Stimulated activated CD8-positive, alpha-beta memory T cell treated with anti-CD3 and anti-CD28 coated beads, Interleukin-15, amount 100 ng/mL, for 24 hours (primary cell): ENCODE measurements at places on chromosomes 5 and 9.

DNA sequence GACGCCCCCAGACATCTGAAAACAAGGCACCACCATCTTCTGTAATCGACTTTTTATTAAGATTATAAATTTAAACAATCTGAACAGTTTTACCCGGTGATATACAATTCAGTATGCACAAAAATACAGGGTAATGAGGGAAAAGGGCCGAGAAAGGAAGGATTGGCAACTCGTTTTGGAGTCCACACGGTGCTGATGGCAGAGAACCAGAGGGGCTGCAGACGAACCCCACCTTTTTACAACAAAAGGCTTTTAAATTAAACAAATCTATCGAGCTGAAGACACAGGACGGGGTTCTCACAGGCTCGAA is 2.6 kb downstream of the IER5L start:
- no peak for DNase-seq

GRCh38 chr5:172729588-172729987 is 41.4 kb downstream of the DUSP1 start:
- DNase-seq = no peak

DNA sequence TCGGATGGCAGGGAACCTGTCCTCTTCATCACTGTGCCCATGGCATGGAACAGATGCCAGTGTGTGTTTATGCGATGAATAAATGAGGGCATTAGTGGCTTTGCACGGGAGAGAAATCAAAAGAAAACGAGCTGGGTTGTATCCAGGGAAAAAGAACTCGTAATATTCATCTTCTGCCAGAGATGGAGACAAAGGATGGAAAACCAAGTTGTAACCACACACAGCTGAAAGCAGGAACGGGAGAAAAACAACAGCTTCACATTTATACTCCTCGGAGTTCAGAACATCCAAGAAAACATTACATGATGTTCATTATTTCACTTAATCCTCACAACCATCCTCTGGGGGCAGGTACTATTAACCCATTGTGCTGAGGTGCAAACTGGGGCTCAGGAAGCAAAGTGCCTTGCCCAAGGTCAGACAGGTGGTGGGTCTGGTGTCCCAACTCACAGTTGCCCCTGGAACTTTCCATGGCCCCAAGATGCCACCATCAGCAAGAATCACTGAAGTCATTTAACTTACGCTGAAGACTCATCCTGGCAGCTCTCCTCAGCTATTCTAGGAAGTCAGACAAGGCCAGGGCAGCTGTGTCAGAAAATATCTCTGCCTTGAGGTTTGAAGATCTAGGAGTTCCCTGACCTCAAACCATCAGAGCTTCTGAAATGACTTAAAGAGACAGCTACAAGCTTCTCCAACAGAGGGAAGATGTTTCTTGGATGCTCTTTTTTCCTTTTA is 250.4 kb downstream of the NSG2 start:
- DNase-seq = no peak

DNA sequence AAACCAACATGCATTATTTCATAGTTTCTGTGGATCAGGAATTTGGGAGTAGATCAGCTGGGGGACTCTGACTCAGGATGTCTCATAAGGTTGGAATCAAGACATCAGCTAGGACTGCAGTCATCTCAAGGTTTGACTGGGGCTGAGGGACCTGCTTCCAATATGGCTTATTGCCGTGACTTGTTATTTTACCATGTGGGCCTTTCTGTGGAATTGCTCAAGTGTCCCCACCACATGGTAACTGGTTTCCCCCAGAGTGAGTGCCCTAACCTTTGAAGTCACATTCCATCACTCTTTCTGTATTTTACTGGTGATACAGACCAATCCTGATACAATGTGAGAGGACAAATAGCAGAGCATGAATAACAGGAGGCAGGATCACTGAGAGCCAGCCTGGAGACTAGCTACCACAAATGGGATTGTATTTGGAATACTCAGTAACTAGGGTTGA is 70.2 kb upstream of the ELL2 start:
- DNase-seq = no peak

- DNase-seq = no peak
Measured at GRCh38 chr5:87786471-87786870, 373.7 kb upstream of the CCNH start.

GRCh38 chr5:8457187-8458037 is 588.5 kb downstream of the MTRR start:
- peak; percentile 66 for DNase-seq

DNA sequence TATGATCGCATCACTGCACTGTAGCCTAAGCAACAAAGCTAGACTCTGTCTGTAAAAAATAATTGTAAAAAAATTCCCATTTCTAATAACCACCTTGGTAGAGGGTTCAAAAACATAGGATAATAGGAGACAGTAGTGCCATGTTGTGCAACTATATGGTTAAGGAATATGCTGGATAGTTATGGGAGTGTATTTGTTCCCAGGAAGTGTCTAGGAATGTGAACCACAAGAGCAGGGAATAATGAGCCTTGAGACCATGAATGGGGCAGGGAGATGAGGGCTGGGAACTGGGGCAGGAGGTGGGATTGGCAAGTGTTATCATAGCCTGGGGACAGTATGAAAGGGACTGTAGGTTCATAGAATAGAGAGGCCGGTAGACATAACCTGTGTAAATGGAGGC is 50.4 kb downstream of the RUSC2 start:
- DNase-seq = no peak

DNA sequence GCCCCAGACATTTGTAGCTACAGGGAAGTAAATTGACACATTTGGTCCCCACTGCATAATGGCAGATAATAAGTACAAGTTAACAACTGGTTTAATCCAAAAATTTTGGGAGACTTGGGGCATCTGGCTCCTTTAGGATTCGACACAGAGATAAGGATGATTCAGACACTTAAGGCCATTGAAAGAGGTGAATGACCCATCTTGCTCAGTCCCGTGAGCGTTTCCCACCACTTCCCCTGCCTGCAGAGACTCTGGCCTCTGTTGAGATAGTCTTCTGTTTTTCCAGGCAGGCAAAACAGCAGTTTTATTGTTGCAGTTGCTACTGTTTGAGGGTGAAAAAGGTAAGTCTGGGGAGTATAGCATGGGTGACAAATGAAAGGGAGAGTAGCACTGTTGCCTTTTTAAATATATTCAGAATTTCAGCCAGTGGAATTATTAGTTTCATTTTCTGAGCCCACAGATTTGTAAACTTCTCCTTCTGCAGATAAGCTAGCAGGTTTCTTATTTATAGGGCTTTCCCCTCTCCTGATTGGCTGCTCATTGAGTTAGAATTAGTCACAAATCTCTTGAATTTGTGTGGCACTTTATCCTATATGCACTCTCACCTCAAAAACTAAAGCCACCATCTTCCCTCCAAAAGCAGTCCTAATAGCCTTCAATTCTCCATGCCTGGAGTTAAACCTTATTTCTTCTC is 19.3 kb downstream of the ACO1 start:
- no peak for DNase-seq
